T-cell (primary cell): ENCODE measurements at places on chromosomes 4 and X. TPM values are rescaled to one million over a fixed set of nuclear protein-coding genes. Genes with fewer than 3 reads are reported as not detected.

F8A3 gene
- 17.0 TPM for total RNA-seq

SOWAHD gene
- total RNA-seq = 2.1 TPM

OGT gene
- total RNA-seq = 442 TPM

DNA sequence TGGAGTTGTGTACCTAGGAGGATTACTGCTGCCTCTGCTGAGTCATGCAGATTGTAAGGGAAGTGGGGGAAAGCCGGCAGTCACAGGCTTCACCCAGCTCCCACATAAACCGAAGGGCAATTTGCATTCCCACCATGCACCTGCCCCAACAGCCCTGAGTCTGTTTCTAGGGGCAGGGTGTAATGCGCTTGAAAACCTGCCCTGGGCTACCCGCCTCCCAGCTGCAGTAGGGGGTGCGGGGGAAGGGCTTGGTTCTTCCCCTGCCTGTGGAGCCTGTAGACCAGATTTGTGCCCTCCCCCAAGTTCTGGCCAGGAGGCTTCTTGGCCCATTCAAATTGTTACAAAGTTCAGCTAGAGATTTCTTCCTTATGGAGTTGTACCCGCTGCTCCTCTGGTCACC, 269.2 kb upstream of the DDX53 start:
- no peak overlapping the region for H3K27ac ChIP-seq
- no peak for DNase-seq
- H3K36me3 ChIP-seq = no peaks in the 10 kb centered on the region
- no peaks in the 10 kb centered on the region for H3K27me3 ChIP-seq
- H3K4me1 ChIP-seq = no peaks in the 10 kb centered on the region

DNA sequence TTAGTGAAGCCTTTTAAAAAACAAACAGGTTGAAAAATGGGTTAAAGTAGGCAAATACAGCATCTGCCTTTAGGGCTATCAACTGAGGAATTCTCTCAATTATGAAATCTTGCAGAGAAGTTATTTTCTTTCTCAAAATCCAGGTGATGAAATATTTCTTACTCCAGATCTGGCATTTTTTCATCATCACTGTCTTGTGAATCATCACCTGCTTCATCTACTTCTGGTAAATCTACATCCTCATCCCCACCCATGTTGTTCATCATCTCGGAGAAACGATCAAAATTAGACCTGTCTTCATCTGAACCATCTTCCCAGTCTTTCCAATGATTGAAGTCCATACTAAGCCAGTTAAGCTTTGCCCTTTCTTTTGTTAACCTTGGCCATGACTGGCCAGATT, 33.3 kb upstream of the HPF1 start:
- no peaks in the 10 kb centered on the region for H3K36me3 ChIP-seq
- H3K4me3 ChIP-seq = no peak overlapping the region
- H3K27me3 ChIP-seq = peaks cover 8% of the 10 kb centered on the region
- H3K27ac ChIP-seq = no peak overlapping the region

DNA sequence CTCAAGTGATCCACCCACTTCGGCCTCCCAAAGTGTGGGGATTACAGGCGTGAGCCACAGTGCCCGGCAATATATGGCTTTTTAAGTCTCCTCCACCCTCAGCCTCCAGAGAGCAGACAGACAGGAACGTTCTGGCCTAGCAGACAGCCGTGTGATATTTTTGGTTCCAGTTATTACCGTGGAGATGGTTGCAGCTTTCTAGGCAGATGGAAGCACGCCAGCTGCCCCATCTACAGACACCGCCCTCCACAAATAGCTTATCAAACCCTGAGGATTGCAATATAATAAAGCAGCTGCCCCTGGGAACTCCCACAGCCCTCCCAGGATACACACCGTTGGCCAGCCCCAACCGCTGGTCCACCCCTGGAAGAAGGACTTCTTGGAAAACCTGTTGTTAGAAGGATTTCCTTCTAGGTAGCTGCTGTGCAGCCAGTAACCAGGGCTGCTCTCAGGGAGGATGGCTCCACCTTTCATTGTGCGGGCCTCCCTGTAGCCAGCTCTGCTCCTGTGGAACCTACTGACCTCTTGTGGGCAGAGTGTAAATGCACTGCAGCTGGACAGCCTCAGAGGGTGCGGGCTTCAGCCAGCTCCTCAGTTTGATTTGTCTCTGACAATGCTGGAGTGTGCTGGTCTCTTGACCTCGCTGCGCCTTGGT, 44.0 kb downstream of the SLC25A5 start:
- H3K4me1 ChIP-seq = no peaks in the 10 kb centered on the region
- DNase-seq = no peak
- no peak overlapping the region for H3K27ac ChIP-seq
- H3K27me3 ChIP-seq = no peaks in the 10 kb centered on the region

GRCh38 chr4:183434666-183435190, 9.7 kb upstream of the CDKN2AIP start:
- peaks cover 26% of the 10 kb centered on the region for H3K4me1 ChIP-seq
- no peaks in the 10 kb centered on the region for H3K27me3 ChIP-seq
- no peak overlapping the region for H3K4me3 ChIP-seq
- no peak for DNase-seq

DNA sequence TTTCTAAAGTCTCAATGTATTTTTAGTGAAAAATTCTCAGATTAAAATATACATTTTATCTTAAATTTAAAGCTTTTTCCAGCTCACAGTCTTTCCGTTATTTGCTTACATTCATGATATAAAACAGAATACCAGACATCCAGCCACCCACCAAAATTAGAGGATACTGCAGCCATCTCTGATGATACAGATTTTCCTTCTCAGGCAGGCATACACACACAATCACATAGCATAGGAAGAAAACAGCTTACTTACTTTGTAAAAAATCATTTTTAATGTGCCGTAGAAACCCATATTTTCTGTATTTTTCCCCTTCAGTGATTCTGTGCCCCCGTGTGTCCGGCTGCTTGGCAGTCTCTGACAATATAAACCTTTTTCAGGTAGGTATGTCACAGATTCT, 183.7 kb downstream of the FBXW7 start:
- no peaks in the 10 kb centered on the region for H3K27me3 ChIP-seq
- H3K36me3 ChIP-seq = no peaks in the 10 kb centered on the region
- H3K4me3 ChIP-seq = no peak overlapping the region
- DNase-seq = no peak
- H3K27ac ChIP-seq = no peak overlapping the region

NUDT11 gene
- 1.1 TPM for total RNA-seq

DNA sequence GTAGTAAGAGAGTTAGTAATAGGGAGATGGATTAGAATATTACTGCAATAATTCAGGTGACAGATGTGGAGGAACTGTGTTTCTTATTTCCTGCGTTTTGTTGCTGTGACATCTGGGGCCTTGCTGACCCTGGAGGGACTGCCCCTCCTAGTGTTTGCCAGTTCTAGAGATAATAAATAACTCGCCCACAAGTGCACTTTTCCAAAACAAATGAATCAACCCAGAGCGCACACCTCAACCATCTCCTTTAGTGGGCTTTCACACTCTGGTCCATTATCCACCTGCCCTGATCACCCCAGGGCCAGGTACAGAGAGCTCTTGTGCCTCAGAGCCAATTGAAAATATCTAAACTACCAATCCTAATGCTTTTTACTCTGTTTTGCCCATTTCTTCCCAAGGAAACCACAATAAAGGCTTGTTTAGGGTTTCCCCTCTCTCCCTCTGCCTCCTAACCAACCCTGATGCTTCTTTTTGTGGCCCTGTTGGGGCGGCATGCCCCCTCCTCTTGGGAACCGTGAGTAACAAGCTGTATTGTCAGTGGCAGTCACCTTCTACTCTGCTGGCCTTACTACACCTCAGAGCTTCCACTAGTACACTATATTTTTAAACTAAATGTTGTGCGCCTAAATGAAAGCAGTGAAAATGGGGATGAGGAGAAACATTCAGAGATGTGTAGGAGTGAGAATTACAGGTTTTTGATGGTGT, 270.5 kb downstream of the TENM3 start:
- H3K27ac ChIP-seq = no peak overlapping the region
- no peaks in the 10 kb centered on the region for H3K27me3 ChIP-seq
- no peak overlapping the region for H3K4me3 ChIP-seq
- no peaks in the 10 kb centered on the region for H3K4me1 ChIP-seq
- no peak for DNase-seq
- no peaks in the 10 kb centered on the region for H3K36me3 ChIP-seq
